ENCODE measurements at places on chromosomes 2 and 18.

DNA sequence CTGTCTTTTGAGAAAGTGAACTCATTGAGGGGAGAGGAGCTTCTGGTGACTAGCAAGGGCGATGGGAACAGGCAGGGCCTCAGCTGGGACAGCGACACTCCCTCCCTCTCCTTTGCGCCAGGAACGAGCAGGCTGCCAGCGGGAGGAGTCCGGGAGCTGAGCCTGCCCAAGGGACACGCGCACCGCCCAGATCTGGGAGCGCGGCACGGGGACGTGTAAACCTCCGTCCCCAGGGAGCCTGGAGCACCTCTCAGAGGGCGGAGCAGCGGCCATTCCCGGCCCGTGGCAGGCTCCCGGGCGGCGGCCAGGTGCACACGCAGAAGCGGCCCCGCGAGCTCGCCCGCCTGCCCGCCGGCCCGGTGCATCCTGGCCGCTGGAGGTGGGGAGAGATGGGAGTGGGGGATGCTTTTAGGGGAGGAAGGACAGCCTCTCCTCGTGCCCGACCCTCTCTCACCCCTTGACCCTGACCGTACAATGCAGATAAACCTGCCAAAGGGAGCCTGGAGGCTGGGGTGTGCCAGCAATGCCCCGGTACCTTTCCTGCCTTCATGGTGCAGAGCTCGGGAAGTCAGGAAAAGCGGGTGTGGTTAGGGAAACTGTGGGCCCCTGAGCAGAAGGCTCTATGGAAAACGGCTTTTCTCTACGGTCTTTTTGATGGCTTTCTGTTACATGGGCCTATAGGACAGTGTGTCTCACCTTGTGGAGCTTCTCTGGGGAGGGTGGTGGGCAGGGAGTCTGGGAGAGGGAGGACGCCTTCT is 2.2 kb downstream of the AQP4 start:
- DNase-seq, result no peak

DNA sequence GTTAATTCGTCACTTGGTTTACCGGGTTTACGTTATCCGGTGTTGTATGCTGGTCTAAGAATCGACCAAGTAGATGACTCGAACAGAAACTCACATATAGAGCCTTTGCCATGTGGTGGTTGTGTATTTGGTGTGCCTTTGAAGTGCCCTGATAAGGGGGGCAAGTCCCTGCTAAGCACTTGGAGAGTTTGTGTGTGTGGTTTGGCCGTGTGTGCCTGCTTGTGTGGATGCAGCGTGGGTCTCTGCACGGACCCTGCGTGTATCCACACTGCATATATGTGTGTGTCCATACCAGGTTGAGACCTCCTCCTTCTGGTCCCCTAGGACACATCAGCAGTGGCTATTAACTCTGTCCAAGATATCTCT is 2.4 kb upstream of the CELF4 start:
- DNase-seq, result no peak

- no peak for DNase-seq
Measured at GRCh38 chr2:238803996-238804870, 43.7 kb upstream of the TWIST2 start.

GRCh38 chr2:229342376-229342775 is 71.3 kb upstream of the PID1 start:
- DNase-seq, result no peak

GRCh38 chr2:195579776-195580555 is 77.1 kb upstream of the SLC39A10 start:
- DNase-seq, result no peak

GRCh38 chr18:59139291-59139614 is 431 bp upstream of the SEC11C start:
- peak; percentile 92 for DNase-seq

GRCh38 chr18:23809415-23809814 is 120.2 kb downstream of the LAMA3 start:
- DNase-seq, result no peak

GRCh38 chr2:146777181-146777580 is 1067.6 kb upstream of the ACVR2A start:
- no peak for DNase-seq

- no peak for DNase-seq
Measured at GRCh38 chr2:164754157-164755093, 87.2 kb downstream of the COBLL1 start.

DNA sequence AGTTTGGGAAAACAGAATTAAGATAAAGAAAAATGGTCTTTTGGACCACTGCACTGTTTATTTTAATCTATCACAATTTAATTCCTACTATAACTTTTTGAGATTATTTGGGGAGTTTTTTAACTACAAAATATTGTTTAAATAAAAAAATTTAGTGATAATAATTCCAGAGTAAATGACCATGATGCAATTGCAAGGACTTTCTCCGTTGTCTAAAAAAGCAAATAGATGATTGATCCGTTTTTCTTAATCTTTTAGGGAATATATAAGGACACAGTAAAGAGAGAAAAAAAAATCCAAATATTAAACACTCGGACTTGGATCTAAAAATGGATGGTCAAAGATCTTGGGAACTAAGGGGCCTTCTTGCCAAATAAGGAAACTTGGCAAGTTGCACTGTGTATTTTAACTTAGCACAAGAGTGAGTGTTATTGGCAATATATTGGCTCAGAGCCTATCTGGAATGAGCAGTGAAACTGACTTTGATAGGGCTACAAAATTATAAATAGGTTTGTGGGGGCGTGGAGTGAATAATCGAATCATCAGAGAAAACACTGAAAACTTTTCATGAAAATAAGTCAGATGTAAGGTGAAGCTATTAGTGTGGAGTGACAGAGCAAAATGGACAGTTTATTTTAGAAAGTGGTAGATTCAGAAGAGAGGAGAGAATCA is 2.0 kb downstream of the MAP3K20 start:
- no peak for DNase-seq

- no peak for DNase-seq
Measured at GRCh38 chr2:118670838-118671237, 176.6 kb downstream of the EN1 start.

DNA sequence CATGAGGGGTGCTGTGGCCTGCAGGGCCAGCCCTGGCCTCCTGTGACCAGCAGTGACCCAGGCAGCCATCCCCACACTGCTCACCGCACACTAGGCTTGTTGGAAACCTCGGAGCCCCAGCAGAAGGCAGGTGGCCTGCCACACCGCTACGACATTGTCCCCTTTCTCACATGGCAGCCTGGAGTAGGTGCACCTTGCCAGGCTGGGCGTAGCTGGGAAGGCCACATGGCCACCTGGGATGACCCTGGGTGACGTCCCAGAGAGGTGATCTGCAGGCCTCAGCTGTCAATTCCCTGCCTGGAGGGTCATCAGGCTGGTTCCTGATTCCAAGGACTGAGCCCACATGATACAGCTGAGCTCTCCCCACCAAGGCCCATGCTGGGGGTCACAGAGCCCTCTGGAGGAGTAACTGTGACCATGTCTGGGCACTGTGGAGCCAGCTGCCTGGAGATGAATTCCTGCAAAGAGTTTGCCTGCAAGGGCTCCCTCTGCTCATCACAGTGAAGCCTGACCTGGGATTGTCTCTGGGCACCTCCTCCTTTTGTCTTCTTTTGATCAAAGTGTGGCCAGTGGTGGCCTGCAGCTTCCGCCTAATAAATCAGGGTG is 119.6 kb upstream of the OTOS start:
- no peak for DNase-seq

DNA sequence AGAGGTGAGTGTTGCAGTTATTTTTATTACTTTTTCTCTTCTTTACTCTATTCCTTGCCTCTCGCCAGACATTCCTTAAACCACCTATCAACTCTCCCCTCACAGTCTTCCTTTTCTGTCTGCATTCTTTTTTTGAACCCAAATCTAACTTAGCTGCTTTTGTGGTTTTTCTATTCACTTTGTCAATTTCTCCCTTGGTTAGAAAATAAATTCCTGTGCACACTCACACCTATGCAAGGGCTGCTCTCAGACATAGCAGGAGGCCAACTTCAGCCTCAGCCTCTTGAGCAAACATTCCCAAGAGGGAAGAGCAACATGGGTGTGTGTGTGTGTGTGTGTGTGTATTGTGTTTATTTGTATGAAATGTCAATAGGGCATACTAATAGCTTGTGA is 808.6 kb downstream of the RNF144A start:
- no peak for DNase-seq

DNA sequence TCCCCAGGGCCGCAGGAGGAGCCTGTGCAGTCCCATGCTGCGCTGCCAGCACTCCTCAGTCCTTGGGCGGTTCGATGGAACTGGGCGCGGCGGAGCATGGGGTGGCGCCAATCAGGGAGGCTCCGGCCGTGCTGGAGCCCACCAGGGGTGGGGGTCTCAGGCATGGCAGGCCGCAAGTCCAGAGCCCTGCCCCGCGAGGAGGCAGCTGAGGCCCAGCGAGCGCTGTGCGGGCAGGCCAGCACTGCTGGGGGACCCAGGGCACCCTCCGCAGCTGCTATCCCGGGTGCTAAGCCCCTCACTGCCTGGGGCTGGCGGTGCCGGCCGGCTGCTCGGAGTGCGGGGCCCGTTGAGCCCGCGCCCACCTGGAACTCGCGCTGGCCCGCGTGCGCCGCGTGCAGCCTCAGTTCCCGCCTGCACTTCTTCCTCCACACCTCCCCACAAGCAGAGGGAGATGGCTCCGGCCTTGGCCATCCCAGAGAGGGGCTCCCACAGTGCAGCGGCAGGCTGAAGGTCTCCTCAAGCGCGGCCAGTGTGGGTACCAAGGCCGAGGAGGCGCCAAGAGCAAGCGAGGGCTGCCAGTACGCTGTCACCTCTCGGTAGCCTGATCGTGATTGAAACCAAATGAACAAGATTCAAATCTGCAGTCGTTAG is 22.8 kb upstream of the GALM start:
- DNase-seq, result no peak

DNA sequence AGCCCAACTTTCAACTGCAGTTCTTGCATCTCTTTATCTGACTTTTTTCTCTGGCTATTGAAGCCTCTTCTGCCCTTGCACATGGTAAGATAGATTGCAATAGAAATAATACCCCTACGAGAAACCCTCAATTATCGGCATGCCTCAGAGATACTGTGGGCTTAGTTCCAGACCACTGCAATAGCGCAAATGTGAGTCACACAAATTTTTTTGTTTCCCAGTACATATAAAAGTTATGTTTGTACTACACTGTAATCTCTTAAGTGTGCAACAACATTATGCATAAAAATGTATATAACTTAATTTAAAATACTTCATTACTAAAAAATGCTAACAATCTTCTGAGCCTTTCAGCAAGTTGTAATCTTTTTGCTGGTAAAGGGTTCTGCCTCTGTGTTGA is 124.7 kb downstream of the PDE1A start:
- no peak for DNase-seq

GRCh38 chr2:119659601-119660342 is 19.2 kb upstream of the TMEM177 start:
- DNase-seq, result peak; percentile 41

GRCh38 chr18:22293417-22293816 is 124.0 kb downstream of the GATA6 start:
- DNase-seq, result no peak

DNA sequence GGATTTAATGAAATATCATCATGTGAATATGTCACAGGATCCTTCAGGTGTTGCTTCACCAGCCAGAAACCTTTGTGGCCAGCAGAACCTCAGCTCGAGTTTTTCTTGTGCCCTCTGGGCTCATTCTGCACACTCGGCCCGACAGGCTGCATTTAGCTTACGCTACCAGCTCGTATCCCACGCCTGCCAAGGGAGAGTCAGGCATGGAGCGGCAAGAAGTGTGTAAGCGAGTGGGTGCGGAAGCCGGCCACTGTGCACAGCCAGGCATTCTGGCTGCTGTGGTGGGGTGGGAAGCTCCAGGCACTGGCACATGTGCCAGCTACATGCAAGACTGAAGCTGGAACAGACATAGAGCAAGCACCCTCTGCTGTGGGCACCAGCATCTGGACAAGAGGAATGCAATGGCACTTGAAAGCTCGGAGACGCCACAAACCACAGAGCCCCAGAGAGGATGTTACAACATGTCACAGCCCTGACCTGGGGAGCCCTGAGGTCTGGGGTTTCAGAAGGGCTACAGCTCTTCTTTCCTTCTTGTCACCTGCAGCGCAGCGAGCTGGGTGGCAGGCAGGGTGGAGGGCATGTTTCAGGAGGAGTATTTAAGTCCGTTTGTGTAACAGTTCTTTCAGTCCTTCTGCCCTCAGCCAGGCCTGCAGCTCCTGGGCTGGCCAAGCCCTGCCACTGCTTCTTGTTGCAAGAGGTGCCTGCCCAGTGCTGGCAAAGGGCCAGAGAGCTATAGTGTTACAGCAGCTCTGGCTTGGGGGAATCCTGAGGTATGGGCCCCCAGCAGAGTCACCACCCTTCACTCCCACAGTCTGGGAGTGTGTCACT is 257.3 kb upstream of the HNMT start:
- no peak for DNase-seq

- no peak for DNase-seq
Measured at GRCh38 chr2:3547915-3548314, 10.2 kb downstream of the RNASEH1 start.

DNA sequence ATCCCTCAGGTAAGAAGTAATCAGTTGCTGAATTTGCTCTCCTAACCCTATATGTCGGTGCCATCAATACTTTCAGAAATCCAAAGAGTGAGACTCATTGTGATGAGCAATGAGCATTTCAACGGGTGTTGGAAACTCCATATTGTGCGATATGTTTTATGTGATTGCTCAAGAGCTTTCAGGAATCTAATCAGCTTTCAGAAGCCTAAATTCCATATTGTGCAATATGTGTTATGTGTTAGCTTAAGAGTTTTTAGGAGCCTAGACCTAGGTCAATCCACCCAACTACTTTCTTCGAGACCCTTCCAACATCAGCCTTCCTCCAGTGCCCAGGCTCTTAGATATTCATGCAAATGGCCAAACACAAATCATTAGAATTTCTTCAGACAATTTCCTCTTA is 277.3 kb downstream of the DSC3 start:
- DNase-seq, result no peak

GRCh38 chr2:212282671-212283261 is 255.8 kb downstream of the ERBB4 start:
- no peak for DNase-seq

GRCh38 chr18:61738042-61738441 is 154.8 kb downstream of the RNF152 start:
- DNase-seq, result no peak

DNA sequence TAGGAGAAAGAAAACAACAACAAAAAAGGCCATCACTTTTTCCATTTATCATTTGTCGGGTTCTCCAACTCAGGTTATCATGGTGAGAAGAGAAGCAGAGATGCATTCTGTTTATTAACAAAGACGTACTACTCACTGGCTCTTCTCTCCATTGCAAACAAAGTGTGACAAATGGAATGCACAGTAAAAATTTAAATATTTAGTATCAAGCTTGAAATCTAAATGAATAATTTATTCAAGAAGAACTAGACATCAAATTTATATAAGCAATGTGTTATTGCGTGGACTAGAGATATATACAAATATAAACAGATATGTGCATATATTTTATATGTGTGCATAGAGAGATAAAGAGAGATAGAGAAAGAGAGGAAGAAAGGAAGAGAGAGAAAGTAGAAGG is 236.5 kb downstream of the DSEL start:
- DNase-seq, result no peak

GRCh38 chr2:37795456-37795855 is 124.0 kb upstream of the CDC42EP3 start:
- no peak for DNase-seq

GRCh38 chr18:78587096-78587495 is 392.5 kb upstream of the SALL3 start:
- no peak for DNase-seq

Data from activated naive CD4-positive, alpha-beta T cell treated with anti-CD3 and anti-CD28 coated beads, Interleukin-2, amount 50 U/mL, for 16 hours (primary cell).